ENCODE measurements at places on chromosomes 16 and 17. TPM values are rescaled to one million over a fixed set of nuclear protein-coding genes. Genes with fewer than 3 reads are reported as not detected.

Gene ZNF469
- total RNA-seq, result 0.45 TPM

Gene RUNDC1
- 16.1 TPM for total RNA-seq

Gene OTOP2
- not detected for total RNA-seq

Gene CSF3
- total RNA-seq, result not detected

Gene CIBAR2
- total RNA-seq, result not detected

Gene CA4
- total RNA-seq, result not detected

Gene MMP15
- total RNA-seq, result 0.25 TPM

Gene TEX14
- total RNA-seq, result 0.23 TPM

DNA sequence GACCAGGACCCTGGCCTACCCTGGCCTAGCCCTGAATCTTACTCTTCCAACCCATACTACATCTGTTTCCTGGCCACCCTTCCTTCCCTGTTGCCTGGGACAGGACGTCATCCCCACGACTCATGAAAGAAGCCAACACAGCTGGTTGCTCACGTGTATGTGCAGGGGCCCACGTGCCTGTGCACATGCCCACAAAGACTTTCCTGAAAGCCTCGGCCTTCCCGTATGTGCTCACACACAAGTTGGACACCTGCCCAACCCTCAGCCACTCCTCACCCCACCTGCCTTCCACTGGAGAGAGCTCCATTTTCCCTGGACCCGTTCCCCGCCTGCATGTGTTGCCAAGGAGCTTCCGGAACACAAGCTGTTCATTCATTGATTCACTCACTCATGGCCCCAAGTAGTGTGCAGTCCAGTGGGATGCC lies 7.0 kb downstream of the PLXDC1 start:
- H3K27me3 ChIP-seq, result no peaks in the 10 kb centered on the region
- DNase-seq, result no peak
- no peak overlapping the region for H3K4me3 ChIP-seq
- H3K27ac ChIP-seq, result no peak overlapping the region

DNA sequence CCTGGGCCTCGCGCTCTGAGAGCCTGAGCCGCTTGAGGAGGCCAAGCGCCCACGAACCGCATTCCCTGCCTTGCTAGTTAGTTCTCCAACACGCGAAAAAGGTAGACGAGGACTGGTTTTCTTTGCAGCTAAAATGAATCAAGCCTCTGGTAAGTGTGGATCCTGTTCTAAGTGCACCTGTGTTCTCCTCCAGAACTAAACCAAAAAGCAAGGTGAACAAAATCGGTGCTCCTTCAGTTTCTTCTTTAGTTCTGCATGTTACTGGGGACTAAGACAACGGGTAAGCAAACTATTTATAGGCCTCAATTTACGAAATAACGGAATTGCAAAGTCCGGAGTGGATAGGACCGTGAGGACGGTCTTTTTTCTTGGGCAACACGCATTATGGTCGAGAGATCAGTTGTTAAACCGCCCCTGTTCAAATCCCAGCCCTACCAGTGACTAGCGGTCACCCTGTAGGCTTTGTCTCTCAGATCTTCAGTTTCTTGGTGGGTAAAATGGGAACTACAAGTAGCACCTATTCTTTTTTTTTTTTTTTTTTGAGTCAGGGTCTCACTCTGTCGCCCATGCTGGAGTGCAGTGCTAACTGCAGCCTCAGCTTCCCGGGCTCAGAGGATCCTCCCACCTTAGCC lies 993 bp upstream of the ANKRD11 start:
- peaks cover 24% of the 10 kb centered on the region for H3K36me3 ChIP-seq
- H3K4me3 ChIP-seq, result peak overlapping the region; percentile 84
- peaks cover 39% of the 10 kb centered on the region for H3K4me1 ChIP-seq

GRCh38 chr17:79393358-79394052 lies 217.3 kb downstream of the RBFOX3 start:
- H3K27me3 ChIP-seq, result peaks cover 45% of the 10 kb centered on the region
- peak; percentile 81 for DNase-seq
- H3K27ac ChIP-seq, result no peak overlapping the region
- no peak overlapping the region for H3K4me3 ChIP-seq
- no peaks in the 10 kb centered on the region for H3K4me1 ChIP-seq
- no peaks in the 10 kb centered on the region for H3K36me3 ChIP-seq

- no peaks in the 10 kb centered on the region for H3K27me3 ChIP-seq
- peak overlapping the region; percentile 93 for H3K27ac ChIP-seq
- H3K36me3 ChIP-seq, result peaks cover 34% of the 10 kb centered on the region
- peak overlapping the region; percentile 84 for H3K4me3 ChIP-seq
Observed at GRCh38 chr17:39461926-39462569, 762 bp downstream of the CDK12 start.

- H3K27me3 ChIP-seq, result no peaks in the 10 kb centered on the region
- no peaks in the 10 kb centered on the region for H3K36me3 ChIP-seq
- no peak for DNase-seq
- H3K4me1 ChIP-seq, result no peaks in the 10 kb centered on the region
- no peak overlapping the region for H3K27ac ChIP-seq
- no peak overlapping the region for H3K4me3 ChIP-seq
Observed at GRCh38 chr16:49474741-49475140, 101.1 kb downstream of the C16orf78 start.

DNA sequence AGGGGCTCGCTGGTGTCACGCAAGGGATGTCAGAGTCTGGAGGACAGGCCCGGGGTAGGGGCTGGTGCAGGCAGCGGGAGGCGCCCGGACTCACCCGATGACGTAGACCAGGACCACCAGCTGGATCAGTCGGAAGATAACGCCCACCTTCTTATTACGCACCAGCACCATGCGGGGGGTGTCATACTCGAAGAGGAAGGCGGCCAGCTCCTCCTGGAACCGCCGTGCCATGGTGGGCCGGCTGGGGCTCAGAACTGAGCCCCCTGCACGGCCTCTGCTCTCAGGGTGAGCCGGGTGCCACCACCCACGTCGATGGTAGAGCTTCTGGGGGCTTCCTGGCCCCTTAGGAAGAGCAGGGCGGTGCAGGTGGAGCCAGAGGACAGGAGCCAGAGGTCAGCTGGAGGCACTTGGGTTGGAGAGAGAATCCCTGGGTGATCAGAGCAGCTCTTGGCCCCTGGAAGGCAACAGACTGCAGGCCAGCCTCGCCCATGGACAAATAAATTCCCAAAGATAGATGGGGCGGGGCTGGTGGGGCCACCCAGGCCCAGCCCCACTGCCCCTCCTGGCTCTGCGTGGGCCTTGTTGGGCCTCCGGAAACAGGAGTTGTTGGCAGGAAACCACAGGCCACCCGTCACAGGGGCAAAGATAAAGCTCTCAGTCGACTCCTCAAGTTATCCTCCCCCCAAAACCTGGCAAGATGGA lies at the start of gene P2RX1:
P2RX1 (minus strand) TSS at position 471 of the 702 bp plus-strand sequence; CDS start at position 231, 240 bp downstream.
- H3K27ac ChIP-seq, result peak within 1 kb of the TSS; percentile 84
- peak within 1 kb of the TSS; percentile 62 for H3K4me3 ChIP-seq
- no peaks in the 10 kb centered on the region for H3K36me3 ChIP-seq
- no peaks in the 10 kb centered on the region for H3K27me3 ChIP-seq

- no peaks in the 10 kb centered on the region for H3K27me3 ChIP-seq
- peak overlapping the region; percentile 84 for H3K27ac ChIP-seq
- peak overlapping the region; percentile 80 for H3K4me3 ChIP-seq
Observed at GRCh38 chr16:351804-352520, 561 bp downstream of the AXIN1 start.

- no peaks in the 10 kb centered on the region for H3K27me3 ChIP-seq
- no peak for DNase-seq
- no peak overlapping the region for H3K4me3 ChIP-seq
- no peak overlapping the region for H3K27ac ChIP-seq
- H3K4me1 ChIP-seq, result no peaks in the 10 kb centered on the region
- H3K36me3 ChIP-seq, result no peaks in the 10 kb centered on the region
Observed at GRCh38 chr17:73348018-73348828, 36.4 kb upstream of the CDC42EP4 start.

DNA sequence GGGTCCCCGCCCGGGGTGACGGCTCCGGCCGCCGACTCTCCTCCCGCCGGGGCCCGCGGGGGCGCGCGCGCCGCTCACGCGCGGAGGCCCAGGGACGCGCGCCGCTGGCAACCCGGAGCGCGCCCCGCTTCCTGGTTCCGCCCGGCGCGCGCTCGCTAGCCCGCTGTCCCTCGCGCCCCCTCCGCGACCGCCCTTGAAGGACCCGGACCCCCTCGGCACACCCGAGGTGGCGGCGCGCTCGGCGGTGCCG lies at the start of gene STAT5B:
STAT5B (minus strand) TSS at position 33 of the 250 bp plus-strand sequence. CDS start 44,264 bp downstream, outside the sequence.
- peaks cover 28% of the 10 kb centered on the region for H3K36me3 ChIP-seq
- peak within 1 kb of the TSS; percentile 97 for H3K4me3 ChIP-seq
- H3K27ac ChIP-seq, result peak within 1 kb of the TSS; percentile 96
- peak; percentile 64 for DNase-seq
- no peaks in the 10 kb centered on the region for H3K27me3 ChIP-seq

DNA sequence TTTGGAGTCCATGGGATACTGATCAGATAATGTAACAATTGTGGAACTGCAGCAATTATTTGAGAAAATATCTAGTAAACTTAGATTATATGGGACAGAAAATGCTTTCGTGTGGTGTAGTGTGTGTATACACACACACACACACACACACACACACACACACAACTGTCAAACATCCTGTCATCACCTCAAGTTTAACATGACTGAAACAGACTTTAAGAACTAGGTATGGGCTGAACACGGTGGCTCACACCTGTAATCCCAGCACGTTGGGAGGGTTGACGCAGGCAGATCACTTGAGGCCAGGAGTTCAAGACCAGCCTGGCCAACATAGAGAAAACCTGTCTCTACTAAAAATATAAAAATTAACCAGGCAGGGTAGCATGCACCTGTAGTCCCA lies 544 bp upstream of the EVI2A start:
- peaks cover 21% of the 10 kb centered on the region for H3K4me1 ChIP-seq
- peak overlapping the region; percentile 92 for H3K27ac ChIP-seq
- peak; percentile 57 for DNase-seq

DNA sequence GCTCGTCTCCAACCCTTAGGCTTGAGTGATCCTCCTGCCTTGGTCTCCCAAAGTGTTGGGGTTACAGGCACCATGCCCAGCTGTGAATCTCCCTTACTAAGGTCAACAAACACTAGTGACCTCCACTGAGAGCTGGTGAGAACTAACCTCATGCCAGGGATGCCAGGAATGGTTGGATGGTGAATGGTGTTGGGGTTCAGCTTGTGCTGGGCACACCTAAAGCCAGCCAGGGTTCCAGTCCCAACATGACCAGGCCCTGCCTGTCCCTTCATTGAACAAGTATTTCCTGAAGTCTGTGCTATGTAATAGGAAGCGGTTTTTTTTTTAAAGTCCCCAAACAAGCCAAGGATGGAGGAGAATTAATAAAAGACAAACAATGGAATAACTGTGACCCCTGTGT lies 56.0 kb upstream of the TOB1 start:
- DNase-seq, result no peak
- H3K27ac ChIP-seq, result no peak overlapping the region
- no peak overlapping the region for H3K4me3 ChIP-seq
- H3K4me1 ChIP-seq, result peaks cover 35% of the 10 kb centered on the region
- no peaks in the 10 kb centered on the region for H3K36me3 ChIP-seq

- peak; percentile 93 for DNase-seq
- H3K27ac ChIP-seq, result no peak overlapping the region
- peaks cover 17% of the 10 kb centered on the region for H3K36me3 ChIP-seq
- H3K27me3 ChIP-seq, result no peaks in the 10 kb centered on the region
- peaks cover 25% of the 10 kb centered on the region for H3K4me1 ChIP-seq
Observed at GRCh38 chr16:58511933-58512815, 3.1 kb upstream of the SETD6 start.

DNA sequence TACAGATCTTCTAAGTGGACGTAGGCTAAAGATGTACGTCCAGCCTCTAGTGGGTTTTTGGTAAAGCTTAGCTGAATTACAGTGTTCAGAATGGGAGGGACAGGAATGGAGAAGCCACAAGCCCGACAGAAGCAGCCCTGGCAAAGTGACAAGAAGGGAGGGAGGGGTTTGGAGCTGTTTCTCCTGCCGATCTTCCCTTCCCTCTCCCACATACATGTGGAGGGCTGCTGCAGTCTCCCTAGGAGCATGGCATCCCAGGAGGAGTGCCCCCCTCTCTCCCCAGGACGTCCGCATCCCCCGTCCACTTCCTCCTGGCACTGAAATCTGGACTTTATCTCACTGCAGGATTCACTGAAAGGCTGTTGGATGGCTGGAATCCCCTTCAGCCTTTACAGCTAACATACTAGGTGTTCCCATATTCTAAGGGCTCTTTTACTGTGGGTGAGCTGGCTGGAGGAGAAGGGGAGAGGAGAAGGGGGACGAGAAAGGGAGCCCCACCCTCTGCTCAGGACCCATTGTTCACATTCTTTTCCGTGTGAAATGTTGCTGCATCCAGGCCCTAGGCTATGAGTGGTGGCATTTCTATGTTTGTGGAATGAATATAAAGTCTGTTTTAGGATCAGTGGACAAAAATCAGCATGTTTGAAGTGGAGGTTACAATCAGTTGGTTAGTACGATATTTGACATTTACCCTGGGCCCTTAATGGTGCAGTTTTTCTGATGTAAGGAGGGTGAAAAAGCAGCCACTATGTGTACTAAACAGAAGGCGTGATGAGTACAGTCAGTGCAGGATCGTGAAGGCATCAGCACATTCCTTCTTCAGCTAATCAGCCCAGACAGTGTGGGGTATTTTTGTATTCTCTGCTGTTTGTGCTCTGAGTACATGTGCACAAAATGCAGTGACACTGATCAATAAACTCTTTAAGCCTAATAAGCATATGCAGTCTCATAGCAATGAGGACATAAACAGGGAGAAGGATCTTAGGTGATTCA lies 94.6 kb downstream of the SPECC1 start:
- no peaks in the 10 kb centered on the region for H3K27me3 ChIP-seq
- H3K4me1 ChIP-seq, result peaks cover 2% of the 10 kb centered on the region
- H3K36me3 ChIP-seq, result no peaks in the 10 kb centered on the region
- H3K27ac ChIP-seq, result no peak overlapping the region

DNA sequence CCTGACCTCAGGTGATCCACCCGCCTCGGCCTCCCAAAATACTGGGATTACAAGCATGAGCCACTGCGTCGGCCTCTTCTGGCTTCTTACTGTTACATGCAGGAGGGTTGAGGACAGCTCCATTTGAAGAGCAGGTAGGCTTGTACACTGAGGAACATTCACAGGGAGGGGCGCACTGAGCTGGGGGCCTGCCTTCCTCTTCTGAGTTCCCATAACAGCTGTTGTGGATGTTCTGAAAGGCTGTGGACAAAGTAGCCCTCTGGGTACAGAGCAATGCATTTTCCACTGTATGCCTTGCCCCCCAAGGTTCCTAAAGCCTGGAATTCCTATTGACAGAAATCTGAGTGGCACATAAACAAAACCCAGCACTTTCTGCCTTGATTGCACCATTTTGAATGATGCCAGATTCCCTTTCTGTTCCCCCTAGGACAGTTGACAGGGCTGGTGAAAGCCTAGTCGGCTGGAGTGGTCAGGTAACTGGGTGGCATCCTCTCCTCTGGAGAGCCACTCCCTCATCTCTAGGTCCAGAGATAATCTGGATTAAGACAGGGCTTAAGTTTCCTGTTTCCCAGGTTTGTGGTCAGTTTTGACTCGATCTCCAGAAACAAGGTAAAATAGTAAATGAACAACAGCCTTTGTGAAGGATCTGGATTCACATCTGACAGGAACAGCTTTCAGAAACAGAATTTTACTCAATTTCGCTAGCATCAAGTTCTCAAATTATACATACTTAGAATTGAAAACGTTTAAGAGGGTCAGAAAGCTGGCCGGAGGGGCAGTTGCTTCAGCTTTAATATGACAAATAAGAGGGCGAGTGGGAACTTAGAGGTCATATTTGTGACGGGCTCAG lies 1.3 kb upstream of the CDK5R1 start:
- peak overlapping the region; percentile 16 for H3K27ac ChIP-seq
- H3K36me3 ChIP-seq, result peaks cover 37% of the 10 kb centered on the region
- no peaks in the 10 kb centered on the region for H3K27me3 ChIP-seq
- peak overlapping the region; percentile 61 for H3K4me3 ChIP-seq
- DNase-seq, result no peak

GRCh38 chr16:87790292-87791100 lies 24.7 kb upstream of the KLHDC4 start:
- H3K27me3 ChIP-seq, result no peaks in the 10 kb centered on the region
- no peaks in the 10 kb centered on the region for H3K4me1 ChIP-seq
- DNase-seq, result no peak
- H3K27ac ChIP-seq, result no peak overlapping the region
- no peaks in the 10 kb centered on the region for H3K36me3 ChIP-seq

Measured in activated CD8-positive, alpha-beta T cell treated with anti-CD3 and anti-CD28 coated beads for 36 hours (primary cell).